Purkinje cell (primary cell): ENCODE measurements at places on chromosomes 6 and 20. TPM values are rescaled to one million over a fixed set of nuclear protein-coding genes. Genes with fewer than 3 reads are reported as not detected.

RAMACL gene
- polyA plus RNA-seq, result 27.2 and 29.6 TPM in 2 replicates

CLPSL1 gene
- not detected in 2 replicates for polyA plus RNA-seq

MYBL2 gene
- polyA plus RNA-seq, result not detected in 2 replicates

APCDD1L gene
- 0.27 and 0.95 TPM in 2 replicates for polyA plus RNA-seq

KHDRBS2 gene
- 20.4 and 20.7 TPM in 2 replicates for polyA plus RNA-seq

SLC35D3 gene
- not detected in 2 replicates for polyA plus RNA-seq

E2F1 gene
- not detected in 2 replicates for polyA plus RNA-seq

RWDD1 gene
- polyA plus RNA-seq, result 248 and 304 TPM in 2 replicates

NKAIN2 gene
- polyA plus RNA-seq, result 7.7 and 13.2 TPM in 2 replicates

TREML1 gene
- polyA plus RNA-seq, result not detected in 2 replicates

PDE10A gene
- 17.3 and 20.0 TPM in 2 replicates for polyA plus RNA-seq

TMEM217 gene
- 0.34 and 4.2 TPM in 2 replicates for polyA plus RNA-seq

FOXA2 gene
- polyA plus RNA-seq, result not detected in 2 replicates

EFCAB8 gene
- not detected in 2 replicates for polyA plus RNA-seq

BPIFB2 gene
- polyA plus RNA-seq, result not detected in 2 replicates

ADTRP gene
- 1.3 and 2.3 TPM in 2 replicates for polyA plus RNA-seq

MUCL3 gene
- polyA plus RNA-seq, result not detected in 2 replicates

LRRC73 gene
- 6.4 and 8.7 TPM in 2 replicates for polyA plus RNA-seq

SLC17A3 gene
- not detected in 2 replicates for polyA plus RNA-seq

DDX43 gene
- polyA plus RNA-seq, result not detected in 2 replicates

LPA gene
- polyA plus RNA-seq, result not detected in 2 replicates

SYCP2 gene
- polyA plus RNA-seq, result 5.9 and 10.1 TPM in 2 replicates

ABHD12 gene
- 28.3 and 46.4 TPM in 2 replicates for polyA plus RNA-seq

PROCR gene
- polyA plus RNA-seq, result 62.1 and 84.1 TPM in 2 replicates

ZBTB2 gene
- 1.4 and 2.1 TPM in 2 replicates for polyA plus RNA-seq

RBM39 gene
- 121 and 138 TPM in 2 replicates for polyA plus RNA-seq

JAG1 gene
- 1.1 and 2.2 TPM in 2 replicates for polyA plus RNA-seq

SYNDIG1 gene
- polyA plus RNA-seq, result 73.6 and 92.0 TPM in 2 replicates

ZKSCAN8 gene
- polyA plus RNA-seq, result 4.5 and 4.8 TPM in 2 replicates

GTSF1L gene
- not detected in 2 replicates for polyA plus RNA-seq

KHDC1 gene
- 17.0 and 23.6 TPM in 2 replicates for polyA plus RNA-seq

IRAK1BP1 gene
- 7.2 and 8.1 TPM in 2 replicates for polyA plus RNA-seq

MRAP2 gene
- 2.6 and 6.7 TPM in 2 replicates for polyA plus RNA-seq

TCF15 gene
- polyA plus RNA-seq, result not detected in 2 replicates

COQ3 gene
- polyA plus RNA-seq, result 48.5 and 65.9 TPM in 2 replicates

ABHD16B gene
- not detected in 2 replicates for polyA plus RNA-seq

FBXO5 gene
- polyA plus RNA-seq, result 0.78 and 1.8 TPM in 2 replicates

CLDN20 gene
- not detected in 2 replicates for polyA plus RNA-seq

GGTLC1 gene
- polyA plus RNA-seq, result not detected in 2 replicates

C2 gene
- 1.2 TPM in 1 of 2 replicates, not detected in the other for polyA plus RNA-seq

OR2H1 gene
- 0.49 TPM in 1 of 2 replicates, not detected in the other for polyA plus RNA-seq

HLA-DOA gene
- not detected in 2 replicates for polyA plus RNA-seq

CBFA2T2 gene
- polyA plus RNA-seq, result 3.4 and 6.9 TPM in 2 replicates

PSORS1C2 gene
- not detected in 2 replicates for polyA plus RNA-seq

ULBP2 gene
- polyA plus RNA-seq, result 5.6 and 9.5 TPM in 2 replicates

ZNF341 gene
- polyA plus RNA-seq, result 0.50 and 1.9 TPM in 2 replicates

DEFB124 gene
- polyA plus RNA-seq, result not detected in 2 replicates

MCCD1 gene
- polyA plus RNA-seq, result not detected in 2 replicates

TPD52L1 gene
- polyA plus RNA-seq, result 0.85 and 3.5 TPM in 2 replicates

TBC1D32 gene
- polyA plus RNA-seq, result 33.3 and 37.9 TPM in 2 replicates

NR2E1 gene
- polyA plus RNA-seq, result not detected in 2 replicates
